ENCODE measurements at places on chromosomes 11 and 22.

DNA sequence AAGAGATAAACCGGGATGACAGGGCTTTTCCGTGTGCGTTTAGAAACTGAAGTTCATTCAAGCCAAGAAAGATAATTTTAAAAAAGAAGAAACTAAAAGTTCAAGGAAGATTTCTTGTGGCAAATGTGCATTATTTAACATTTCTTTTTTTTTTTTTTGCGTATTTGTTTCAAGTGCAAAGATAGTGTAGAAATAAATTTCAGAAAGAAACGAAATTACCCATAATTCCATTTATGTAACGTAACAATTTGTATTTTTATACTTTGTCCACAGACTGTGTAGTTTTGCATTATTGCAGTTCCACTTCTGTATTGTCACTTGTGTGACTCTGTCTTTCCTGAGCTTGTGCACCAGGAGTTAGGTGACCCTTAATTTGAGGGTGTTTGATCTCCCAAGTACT lies 24.0 kb downstream of the SNAP29 start:
- DNase-seq: no peak

- DNase-seq: no peak
Measured at GRCh38 chr11:62882431-62882749, 1.7 kb downstream of the SLC3A2 start.

DNA sequence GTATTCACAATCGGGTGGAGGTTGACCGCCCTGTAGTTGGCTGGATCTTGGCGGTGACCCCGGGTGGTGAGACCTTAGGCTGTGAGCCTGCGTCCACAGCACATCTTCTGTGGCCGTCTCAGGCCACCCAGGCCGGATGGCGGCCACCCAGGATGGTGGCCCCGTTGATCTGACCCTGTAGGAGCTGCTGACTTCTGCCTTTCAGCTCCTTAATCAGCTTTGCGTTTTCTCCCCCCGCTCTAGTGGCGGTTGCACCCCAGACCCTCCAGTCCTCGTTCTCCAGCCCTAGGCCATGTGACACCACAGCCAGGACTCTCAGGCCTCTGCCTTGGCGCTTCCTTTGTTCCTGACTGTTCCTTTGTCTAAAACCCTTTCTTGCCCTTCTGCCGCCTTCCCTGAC lies 244.0 kb downstream of the TBC1D22A start:
- DNase-seq: no peak

- DNase-seq: no peak
Measured at GRCh38 chr22:49613511-49614270, 214.0 kb downstream of the BRD1 start.

DNA sequence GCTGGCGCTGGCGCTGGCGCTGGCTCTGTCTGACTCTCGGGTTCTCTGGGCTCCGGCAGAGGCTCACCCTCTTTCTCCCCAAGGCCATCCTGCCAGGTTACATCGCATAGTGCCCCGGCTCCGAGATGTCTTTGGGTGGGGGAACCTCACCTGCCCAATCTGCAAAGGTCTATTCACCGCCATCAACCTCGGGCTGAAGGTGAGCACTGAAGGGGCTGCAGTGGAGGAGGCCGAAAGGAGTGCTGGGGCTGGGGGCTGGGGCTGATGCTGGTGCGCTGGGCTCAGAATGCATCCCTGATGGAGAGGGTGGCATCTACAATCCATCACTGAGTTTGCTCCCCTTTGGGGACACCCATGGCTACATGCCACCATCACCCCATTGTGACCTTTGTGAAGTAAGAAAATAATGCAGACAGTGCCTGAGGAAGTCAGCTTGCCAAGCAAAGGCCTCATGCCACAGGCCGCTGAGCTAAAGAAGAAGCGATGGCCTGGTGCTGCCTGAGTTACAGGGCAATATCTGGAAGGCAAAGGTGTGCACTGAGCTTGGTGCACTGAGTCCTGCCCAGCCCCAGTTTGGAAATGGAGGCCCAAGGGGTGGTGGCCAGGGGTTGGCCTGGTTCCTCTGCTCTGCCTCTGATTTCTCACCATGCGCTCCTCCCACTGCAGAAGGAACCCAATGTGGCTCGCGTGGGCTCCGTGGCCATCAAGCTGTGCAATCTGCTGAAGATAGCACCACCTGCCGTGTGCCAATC lies 620 bp downstream of the SMPD1 start:
- no peak for DNase-seq

GRCh38 chr11:16873289-16873688 lies 134.8 kb downstream of the C11orf58 start:
- no peak for DNase-seq

DNA sequence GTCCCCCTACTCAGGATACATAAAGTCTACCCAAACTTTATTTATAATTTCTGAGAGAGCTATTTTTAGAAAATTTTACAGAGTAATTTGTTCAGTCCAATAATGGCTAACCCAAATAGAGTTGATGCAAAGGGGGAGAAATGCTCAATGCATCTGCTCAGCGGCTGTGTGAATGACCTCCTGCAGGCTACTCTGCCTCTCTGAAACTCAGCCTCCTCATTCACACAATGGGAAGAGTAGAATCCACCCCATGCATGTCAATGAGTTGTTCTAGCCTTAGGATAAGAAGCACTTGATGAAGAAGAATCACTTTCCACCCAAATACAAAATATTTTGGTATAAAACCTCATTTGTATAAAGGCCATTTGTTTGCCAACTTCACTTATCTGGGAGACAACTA lies 1204.0 kb downstream of the LRRC4C start:
- DNase-seq: no peak

- DNase-seq: no peak
Measured at GRCh38 chr11:62398011-62398994, 20.5 kb upstream of the SCGB1A1 start.

GRCh38 chr11:72451831-72452376 lies 17.6 kb upstream of the CLPB start:
- DNase-seq: no peak

- DNase-seq: no peak
Measured at GRCh38 chr11:127411283-127411682, 410.7 kb upstream of the KIRREL3 start.

- DNase-seq: no peak
Measured at GRCh38 chr11:104076455-104076854, 40.0 kb downstream of the DDI1 start.

DNA sequence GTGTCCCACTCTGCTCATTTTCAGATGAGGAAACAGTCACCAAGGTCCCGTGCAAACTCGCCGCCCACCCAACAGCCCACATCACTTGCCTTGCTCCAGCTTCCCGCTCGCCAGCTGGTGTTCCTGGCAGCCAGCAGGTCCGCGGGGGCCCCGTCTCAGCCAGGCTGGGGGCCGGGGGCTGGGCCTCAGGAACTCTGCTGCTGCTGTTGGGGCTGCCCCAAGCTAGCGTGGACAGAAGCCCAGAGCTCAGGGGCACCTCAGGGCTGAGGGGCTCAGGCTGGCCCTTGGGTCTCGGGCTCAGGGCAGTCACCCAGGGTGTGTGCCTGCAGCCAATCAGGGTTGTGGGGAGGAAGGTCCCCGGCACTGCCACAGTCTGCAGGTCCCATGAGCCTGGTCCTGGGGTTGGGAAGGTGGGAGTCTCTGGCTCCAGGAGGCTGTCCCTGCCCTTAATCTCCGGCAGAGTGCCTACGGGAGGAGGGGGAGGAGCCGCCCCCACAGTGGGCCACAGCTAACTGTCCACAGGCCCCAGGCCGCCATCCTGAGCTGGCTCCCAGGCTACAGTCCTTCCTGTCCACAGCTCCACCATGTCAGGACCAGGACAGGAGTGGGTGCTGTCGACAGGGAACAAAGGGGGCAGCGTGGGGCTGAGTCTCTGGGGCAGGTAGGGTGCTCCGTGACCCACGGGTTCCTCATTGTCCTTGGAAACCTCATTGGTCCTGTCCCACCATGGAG lies 65.2 kb downstream of the ARFGAP3 start:
- DNase-seq: no peak

DNA sequence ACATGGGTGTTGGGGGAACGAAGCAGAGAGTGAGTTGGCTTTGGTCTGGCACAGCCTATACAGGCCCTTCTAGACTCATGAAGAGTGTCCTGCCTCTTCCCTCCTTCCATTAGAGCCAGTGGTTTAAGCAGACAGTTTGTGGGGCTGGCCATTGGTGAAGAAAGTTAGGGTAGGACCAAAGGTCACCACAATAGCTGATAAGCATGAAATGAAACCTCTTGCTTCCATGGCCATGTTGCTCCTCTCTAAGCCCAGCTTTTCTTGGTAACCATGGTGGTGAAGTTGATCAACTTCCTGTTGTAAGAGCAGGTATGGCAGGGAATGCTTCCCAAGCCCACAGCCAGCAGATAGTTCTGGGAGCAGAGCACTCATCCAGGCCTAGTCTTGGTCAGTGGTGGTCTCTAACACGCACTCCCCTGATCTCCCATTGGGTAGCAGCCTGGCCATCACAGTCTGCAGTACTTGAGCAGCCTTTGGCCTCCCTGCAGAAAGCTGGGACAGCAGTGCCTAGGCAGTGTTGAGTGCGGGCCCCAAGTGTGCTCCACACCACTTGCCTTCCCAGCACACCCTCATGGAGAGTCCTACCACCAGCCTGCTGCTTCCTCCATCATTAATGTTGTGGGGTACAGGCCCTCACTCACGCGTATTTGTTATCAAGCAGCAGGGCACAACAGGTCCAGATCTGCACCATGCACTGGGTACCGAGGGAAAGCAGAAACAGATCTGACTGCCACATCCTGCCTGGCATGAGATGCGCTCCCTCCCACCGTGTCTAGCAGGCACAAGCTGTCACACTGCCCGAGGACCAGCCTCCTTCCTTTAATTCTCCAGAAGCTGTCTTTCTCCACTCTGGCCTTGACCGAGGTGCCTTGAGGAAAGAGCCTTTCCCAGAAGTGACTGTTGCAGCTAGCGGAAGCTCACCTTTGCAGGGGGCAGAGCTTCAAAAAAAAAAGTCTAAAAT lies 65.8 kb upstream of the SUSD2 start:
- DNase-seq: no peak

DNA sequence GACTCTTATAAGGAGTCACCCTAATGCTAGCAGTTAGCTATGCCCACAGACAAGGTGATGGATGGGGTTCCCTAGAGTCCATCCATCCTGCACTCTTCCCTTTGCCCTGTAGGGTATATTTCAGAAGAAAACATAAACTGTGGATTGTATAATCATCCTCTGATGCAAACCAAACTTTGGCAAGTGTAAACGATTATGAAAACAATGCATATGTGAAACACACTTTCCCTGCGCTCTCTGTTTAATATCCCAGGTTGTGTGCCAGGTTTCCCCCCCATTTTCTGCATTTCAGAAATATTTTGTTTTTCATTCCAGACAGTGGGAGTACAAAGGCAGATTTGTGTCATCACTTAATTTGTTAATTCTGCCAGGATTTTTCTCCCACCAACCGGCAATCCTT lies 110.0 kb downstream of the LDLRAD3 start:
- no peak for DNase-seq

DNA sequence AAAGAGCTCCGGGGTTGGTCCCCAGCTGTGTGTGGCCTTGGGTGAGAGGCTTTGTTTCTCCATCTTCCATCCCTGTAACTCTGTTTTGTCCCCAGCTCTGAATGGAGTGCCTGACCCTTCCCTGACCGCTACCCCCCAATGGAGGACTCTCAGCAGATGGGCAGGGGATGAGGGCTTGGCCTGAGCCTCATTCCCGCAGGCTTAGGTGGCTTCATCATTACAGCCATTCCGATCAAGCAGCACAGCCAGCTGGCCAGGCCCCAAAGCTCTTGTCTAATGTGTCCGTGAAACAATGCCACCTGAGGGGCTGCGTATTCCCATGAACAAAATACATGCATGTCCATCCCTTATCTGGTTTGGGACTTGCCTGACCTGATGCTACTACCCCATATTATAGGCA lies 3.9 kb upstream of the CDC42EP2 start:
- DNase-seq: no peak

DNA sequence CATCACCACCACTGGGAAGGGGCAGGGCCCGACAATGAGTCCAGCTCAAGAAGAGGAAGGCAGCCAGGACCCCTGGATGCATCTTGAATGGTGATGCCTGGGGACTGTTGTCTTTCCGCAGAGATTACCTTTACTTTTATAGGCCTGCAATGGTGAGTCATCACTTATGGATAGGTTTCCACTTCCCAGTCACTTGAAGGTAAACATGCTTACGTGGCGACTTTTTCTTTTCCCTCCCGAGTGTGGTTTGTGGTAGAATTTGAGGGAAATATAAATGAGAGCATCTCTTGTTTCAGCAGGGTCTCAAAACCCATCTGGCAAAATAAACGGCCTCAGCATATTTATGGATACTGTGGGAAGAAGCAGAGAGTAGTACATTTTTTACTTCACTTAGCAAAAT lies at the start of gene MMP13:
Gene MMP13 (minus strand): TSS at position 109 of the 400 bp plus-strand sequence. CDS start 27 bp downstream, at position 82.
- DNase-seq: no peak

DNA sequence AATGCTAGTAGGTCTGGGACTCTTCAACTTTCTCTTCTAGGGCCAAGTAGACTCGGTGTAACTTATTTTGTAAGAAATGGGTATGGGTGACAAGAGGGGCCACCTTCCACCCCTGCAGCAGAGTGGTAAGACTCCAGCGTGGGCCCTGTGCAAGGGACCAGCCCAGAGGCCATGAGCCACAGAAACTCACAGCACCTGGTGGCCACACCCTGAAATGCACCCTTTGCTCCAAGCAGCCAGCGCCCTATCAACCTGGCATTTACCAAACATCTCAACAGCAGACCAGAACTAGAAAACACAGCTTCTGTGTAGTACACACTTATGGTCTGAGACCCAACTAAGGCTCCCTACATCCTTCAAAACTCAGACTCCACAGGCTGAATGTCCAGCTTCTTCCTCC lies 5.7 kb downstream of the CDCA5 start:
- DNase-seq: peak; percentile 67

- DNase-seq: no peak
Measured at GRCh38 chr11:86469491-86470388, 95.1 kb downstream of the CCDC81 start.

GRCh38 chr11:77126156-77126775 lies 1.8 kb upstream of the MYO7A start:
- DNase-seq: no peak

DNA sequence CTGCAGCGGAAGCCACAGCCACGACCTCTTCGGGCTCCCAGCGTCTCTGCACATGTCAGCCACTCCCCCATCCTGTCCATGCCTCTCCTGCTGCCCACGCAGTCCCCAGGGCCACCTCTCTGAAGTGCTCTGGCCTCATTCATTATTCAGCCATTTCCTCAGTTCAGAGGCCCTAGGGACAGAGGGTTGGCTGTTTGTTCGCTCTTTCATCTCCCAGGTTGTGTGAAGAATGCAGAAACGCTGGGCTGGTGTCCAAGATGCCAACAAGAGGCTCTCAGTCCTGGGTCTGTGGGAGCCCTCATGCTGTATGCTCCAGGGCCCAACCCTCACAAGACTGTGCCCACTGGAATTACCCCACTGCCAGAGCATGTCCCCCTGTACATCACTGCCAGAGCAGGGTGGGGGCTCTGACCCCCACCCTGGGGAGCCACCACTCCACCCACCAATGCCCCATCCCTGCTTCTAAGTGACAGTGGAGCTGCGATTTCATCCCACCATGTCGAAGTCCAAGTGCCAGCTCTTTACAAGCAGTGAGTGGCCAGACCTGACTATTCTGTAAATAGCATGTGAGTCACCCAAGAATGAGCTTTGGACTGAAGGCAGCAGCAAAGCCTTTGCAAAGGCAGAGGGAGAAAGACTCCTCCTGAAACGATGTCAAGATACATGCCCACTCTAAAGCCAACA lies 209.6 kb downstream of the BUD13 start:
- DNase-seq: no peak

Data from CD8-positive, alpha-beta T cell (primary cell).